Cerebellum (tissue), 4 donors: ENCODE measurements at places on chromosomes 2 and 18. TPM values are rescaled to one million over a fixed set of nuclear protein-coding genes. Genes with fewer than 3 reads are reported as not detected.

- no peak for DNase-seq
Observed at GRCh38 chr18:75167759-75168618, 41.0 kb downstream of the PTGR3 start.

GRCh38 chr2:146762786-146763185 is 1082.0 kb upstream of the ACVR2A start:
- DNase-seq = no peak

DNA sequence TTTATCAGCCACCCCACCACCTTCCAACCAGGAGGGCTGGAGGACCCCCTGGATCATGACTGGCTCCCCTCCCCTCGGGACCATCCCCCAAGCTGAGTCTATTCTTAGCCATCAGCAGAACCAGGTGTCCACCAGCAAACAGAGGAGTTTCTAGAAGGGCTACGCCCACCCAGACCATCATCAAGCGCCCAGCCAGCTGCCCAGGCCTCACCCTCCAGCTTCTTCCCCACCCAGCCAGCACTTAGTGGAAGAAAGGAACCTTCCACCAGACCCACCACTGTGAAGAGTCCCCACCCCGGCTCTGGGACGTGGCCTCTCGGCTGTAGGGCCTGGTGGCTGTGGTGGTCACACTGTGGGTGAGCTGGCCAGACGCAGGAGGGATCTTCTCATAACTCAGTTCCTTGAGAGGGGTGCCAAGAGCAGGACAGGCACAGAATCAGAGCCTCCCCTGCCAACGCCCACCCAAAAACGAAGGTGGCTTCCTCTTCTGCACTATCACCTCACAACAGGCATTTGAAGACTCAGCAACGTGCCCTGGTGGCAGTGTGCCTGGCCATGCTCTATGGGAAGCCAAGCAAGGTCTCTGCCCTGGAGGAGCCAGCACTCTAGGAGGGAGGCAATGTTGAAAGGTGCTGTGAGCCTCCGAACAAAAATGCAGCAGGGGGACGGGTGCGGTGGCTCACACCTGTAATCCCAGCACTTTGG is 19.0 kb downstream of the BIN1 start:
- no peak for DNase-seq

- DNase-seq = no peak
Observed at GRCh38 chr2:26195040-26195984, 22.4 kb downstream of the GAREM2 start.

- no peak for DNase-seq
Observed at GRCh38 chr18:35457140-35457704, 40.5 kb downstream of the INO80C start.

DNA sequence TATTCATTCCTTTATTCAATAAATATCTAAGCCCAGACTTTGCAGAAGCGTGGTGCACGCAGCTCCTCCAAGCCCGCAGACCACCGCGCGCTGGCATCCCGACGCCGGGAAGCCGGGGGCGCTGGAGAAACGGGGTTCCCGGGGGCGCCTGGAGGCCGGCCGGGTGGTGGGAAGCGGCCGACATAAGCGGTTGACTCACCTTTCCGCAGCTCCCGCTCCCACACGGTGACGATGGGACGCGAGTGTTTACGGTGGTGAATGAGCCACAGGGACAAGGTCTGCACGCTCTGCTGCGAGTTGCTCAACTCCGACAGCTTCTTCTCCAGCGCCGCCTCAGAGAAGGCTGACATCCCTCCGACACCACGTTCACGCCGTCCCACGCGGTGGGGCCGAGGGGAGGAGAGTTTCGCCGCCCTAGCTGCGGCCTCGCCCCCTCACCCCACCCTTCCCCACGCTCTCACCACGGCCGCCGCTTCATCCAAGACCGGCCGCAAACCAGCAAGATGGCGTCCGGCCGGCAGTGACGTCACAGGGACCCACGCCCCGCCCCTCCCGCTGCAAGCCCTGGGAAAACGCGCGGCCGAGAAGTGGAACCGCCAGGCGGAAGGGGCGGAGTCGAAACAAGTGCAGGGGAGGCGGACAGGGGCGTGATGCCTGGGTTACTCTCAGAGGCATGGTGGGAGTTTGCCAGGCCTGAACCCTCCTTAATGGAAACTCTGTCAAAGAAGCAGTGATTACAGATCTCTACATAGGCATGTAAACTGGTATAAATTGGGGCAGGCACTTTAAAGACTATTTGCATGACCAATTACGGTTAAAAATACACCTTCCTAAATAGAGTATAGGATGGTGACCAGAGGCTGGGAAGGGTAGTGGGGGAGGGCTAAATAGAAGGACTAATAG is at the start of gene RPRD1A:
RPRD1A (minus strand) TSS at position 505 of the 903 bp plus-strand sequence; CDS start at position 350, 155 bp downstream.
- DNase-seq = peak; percentile 96

DNA sequence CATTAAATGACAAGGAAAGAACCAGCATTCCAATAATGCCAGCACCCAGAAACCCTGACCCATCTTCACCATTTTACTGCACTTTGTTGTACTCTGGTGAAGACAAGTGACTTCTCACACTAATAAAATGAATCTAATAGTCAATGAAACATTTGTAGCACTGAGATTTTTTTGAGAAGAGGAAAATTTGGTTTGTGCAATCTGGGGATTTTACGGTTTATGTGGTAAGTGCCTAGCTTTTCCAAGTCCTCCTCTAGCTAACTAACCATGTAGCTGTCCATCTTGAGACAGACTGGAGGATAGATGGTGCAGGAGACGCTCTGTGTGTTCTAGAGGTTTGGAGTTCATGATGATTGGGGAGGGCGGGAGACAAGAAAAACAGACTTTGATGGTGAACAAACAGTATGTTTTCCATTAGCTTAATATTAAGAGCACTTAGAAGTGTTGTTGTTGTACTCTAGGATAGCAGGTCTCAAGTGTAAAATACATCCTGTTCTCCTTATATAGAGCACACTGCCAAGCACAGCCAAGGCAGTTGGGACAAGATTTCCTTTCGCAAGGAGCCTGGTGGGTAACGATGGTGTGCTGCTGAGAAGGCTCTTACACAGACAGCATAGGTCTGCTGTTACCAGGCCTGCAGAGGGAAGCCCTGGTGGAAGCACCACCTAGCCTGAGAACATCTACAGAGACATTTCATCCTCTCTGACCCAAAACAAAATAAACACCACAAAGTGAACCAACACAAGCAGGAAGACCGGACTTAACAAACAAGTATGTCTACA is 83.7 kb downstream of the BCL11A start:
- DNase-seq = no peak

DNA sequence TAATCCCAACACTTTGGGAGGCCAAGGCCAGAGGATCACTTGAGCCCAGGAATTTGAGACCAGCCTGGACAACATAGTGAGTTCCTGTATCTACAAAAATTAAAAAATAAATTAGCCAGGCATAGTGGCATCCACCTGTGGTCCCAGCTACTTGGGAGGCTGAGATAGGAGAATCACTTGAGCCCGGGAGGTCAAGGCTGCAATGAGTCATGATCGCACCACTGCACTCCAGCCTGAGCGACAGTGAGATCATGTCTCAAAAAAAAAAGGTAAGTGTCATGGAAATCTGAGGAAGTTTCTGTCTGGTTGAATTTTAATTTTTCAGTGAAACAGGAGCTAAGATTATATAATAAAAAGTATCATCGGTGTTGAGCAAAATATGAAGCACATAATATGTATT is 2.5 kb upstream of the C2orf15 start:
- DNase-seq = no peak

TMX3 gene
- total RNA-seq = 92.3 TPM

C1QL2 gene
- total RNA-seq = 0.27 TPM

PROM2 gene
- total RNA-seq = 3.0 TPM

GCG gene
- total RNA-seq = not detected

YWHAQ gene
- 467 TPM for total RNA-seq
